Activated gamma-delta T cell treated with Interleukin-2 at 50 U/mL for 16 hours (primary cell): ENCODE measurements at places on chromosomes 5 and 9.

- no peak for DNase-seq
These were observed 142.0 kb upstream of the SHB start for GRCh38 chr9:38211002-38211401.

DNA sequence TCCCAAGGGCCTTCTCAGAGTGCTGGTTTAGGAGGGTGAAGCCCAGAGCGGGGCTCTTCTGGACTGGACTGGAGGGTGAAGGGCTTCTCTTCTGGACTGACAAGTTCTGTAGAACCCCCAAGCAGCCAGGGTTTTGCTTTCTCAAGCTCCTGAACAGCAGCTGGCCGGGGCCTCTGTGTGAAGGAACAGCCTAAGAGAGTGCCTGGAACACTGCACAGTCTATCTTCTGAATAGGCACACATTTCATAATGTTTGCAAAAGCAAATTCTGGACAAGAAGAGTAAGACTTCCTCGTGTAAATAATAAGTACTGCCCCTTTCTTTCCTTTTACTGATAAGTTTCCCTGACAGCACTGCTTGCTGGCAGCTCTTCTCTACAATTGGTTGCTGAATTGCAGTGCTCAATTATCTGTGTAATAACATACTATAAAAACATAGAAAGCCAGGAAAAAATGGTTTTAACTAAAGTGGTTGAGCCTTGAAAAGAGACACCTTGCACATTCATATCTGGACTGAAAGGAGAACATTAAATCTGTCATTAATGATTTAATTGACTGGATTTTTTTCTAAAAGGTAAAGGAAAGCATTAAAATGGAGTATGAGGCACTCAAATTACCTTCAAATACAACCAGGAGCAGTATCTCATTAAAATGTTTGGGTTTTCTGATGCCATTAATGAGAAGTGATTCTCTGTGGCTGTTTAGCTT, 20.5 kb downstream of the MAST4 start:
- no peak for DNase-seq

- DNase-seq = no peak
These were observed 42.3 kb downstream of the SNCAIP start for GRCh38 chr5:122354293-122354692.

DNA sequence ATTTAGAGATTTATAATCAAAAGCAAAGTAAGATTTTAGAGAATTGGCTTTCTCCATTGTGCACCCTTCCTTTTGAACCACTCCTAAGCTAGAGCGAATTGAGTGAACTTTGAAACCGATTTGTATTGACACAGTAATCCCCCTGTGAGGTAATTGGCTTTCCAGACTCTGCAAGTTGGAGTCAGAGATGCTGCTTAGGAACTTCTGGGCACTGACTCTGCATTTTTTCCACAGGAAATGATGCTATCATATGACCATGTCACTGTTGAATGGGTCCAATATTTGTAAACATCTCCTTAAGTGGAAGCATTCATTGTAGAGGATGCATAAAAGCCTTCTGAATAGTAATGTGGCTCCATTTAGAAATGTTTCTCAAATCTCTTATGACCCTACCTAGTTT, 394.4 kb upstream of the ZNF608 start:
- no peak for DNase-seq

GRCh38 chr5:151448038-151448985, 909 bp downstream of the SLC36A1 start:
- DNase-seq = no peak

DNA sequence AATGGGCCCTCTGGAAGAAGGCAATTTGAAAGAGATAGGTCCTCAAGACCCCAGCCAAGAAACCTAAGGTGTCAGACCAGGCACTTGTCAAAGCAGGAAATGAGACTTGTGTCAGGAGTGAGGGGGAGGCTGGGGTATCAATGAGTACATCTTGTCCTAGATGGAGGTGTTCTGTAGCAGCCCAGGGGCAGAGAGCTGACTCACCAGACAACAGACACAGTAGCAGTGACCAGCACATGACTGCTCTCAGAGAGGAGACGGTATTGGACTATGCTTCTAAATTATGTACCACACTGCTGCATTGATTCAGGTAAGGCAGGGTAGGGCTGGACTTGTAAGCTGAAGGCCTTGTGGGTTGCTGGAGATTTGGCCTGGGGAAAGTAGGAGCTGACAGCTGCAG, 551.2 kb upstream of the KLF4 start:
- no peak for DNase-seq

GRCh38 chr9:16705111-16705604, 165.3 kb downstream of the BNC2 start:
- DNase-seq = no peak

DNA sequence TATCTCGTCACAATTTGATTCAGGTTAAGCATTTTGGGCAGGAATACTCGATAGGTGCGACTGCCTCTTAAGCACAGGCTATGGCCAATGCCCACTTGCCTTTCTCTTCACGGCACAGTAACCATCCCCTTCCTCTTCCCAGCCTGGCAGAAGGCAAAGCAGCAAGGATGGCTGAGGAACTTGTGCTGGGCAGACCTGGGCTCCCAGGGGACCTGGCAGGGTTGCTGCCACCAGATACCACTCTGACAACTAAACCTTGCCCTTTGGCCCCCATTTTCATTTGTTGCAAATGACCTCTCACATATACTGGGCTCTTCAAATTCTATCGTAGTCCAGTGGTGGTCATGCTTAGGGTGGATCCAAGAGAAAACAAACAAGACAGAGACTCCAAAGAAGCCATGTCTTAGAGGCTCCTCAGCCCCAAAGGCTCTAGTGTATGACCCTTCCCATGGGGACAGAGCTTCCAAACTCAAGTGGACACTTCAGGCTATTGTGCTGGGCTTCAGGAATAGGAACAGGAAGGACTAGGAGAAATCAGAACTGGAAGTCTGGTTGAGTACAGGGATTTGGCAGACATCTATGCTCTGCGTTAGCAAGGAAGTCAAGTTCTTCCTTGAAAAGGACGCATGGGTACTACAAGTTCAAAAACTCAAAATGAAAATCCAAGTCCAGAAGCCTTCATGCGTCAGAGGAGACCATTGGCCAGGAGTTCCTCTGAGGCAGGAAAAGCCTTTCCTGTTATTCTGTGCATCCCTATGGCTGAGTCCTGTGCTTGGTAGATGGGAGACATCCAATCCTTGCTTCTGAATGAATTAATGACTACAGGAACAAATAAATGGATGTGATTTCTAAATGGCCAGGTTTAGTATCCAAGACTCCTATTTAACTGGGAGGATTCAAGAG, 64.6 kb upstream of the PLPP1 start:
- DNase-seq = no peak

DNA sequence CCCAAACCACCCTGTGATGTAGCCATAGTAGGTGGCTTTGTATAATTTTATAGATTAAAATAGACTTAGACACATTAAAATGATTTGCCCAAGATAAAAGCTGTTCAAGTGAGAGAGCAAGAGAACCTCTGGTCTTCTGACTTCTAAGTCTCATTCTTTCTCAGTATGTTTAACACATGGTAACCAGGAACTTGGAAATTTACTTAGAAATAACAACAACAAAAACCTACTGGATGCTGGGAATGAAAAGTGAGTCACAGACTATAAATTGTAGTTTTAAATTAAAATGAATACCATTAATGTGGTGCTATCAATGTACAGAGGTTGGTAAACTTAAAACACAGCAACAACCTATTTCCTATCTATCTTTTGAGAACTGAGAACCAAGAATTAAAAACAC, 30.4 kb downstream of the HMGCR start:
- DNase-seq = no peak

DNA sequence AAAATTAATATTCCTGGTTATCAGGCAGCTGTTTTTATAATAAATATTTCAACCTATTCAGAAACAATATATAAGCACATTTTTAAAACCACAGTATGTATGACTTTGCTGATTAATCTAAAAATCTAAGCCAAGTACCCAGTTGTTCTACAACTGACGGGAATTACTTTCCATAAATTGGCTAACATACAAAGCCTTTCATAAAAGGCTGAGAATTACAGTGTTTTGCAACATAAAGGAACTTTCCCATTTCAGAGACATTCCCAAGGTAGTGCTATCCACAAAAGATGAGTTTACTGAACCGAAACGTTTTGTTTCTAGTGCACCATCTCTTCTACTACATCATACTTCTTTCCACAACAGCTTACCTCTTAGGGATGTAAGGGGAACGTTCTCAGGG, 7.2 kb downstream of the RNF145 start:
- DNase-seq = no peak

DNA sequence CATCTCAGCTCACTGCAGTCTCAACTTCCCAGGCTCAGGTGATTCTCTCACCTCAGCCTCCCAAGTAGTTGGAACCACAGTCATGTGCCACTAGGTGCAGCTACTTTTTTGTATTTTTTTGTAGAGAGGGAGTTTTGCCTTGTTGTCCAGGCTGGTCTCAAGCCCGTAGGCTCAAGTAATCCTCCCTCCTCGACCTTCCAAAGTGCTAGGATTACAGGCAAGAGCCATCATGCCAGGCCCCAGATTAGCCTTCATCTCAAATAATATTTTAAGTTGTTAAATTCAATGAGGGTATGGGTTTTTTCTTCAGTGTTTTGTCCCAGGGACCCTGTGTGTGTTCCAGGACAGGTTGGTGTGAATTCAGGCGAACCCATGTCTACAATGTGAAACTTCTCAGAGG, 12.5 kb upstream of the RFESD start:
- DNase-seq = no peak

GRCh38 chr9:127876026-127876763, 1.3 kb downstream of the AK1 start:
- DNase-seq = no peak

- no peak for DNase-seq
These were observed 275.7 kb upstream of the DAB2 start for GRCh38 chr5:39700523-39700922.

GRCh38 chr9:135269912-135270830, 182.7 kb downstream of the OLFM1 start:
- DNase-seq = no peak

GRCh38 chr5:142330444-142330843, 5.6 kb upstream of the SPRY4 start:
- no peak for DNase-seq

DNA sequence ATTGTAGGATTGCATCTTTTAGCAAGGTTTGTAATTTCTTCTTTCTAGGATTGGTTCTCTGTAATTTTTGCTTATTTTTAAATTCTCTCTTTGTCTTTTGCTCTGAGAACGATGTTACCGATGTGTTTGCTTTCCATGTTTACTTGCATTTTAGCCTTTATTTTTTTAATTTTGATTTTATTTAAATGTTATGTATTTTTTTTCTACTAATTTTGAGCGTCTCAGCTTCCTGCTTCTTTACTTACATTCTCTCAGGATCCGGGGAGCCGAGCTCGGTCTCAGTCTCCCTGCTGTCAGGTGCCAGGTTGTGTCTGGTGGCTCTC, 20.9 kb downstream of the ANXA2R start:
- DNase-seq = no peak

DNA sequence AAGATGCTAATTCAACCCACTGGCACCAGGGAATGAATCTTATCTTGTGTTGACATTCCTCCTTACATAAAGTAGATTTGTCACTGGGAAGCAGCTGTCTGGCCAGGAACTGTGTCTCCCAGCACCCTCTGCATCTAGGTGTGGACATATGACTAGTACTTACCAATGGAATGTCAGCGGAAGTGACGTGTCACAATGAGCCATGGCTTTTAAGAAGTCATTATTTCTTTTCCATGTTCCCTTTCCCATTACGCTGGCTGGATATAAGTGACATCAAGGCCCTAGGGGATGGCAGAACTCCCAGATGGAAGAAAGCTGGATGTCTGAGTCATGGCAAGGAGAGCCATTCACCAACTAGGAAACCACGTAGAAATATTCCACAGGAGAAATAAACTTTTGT, 84.7 kb upstream of the MAST4 start:
- no peak for DNase-seq

GRCh38 chr9:111482694-111483438, 1.3 kb downstream of the ECPAS start:
- DNase-seq = peak; percentile 53

DNA sequence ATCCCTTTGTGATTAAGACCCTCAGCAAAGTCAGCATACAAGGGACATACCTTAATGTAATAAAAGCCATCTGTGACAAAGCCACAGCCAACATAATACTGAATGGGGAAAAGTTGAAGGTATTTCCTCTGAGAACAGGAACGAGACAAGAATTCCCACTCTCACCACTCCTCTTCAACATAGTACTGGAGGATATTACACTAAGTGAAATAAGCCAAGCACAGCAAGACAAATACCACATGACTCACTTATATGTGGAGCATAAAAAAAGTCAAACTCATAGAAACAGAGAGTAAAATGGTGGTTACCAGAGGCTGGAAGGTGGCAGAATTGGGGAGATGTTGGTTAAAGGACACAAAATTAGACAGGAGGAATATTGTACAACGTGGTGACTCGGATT, 118.1 kb upstream of the NFIL3 start:
- no peak for DNase-seq

- no peak for DNase-seq
These were observed 367.6 kb downstream of the GLIS3 start for GRCh38 chr9:3931996-3932906.

GRCh38 chr9:87725900-87726709, at the start of gene CTSL:
Gene CTSL, plus strand, starts transcription at chr9:87726119. Its CDS starts 1,485 bp downstream, at chr9:87727604.
- DNase-seq = no peak

- DNase-seq = no peak
These were observed 702.8 kb downstream of the SEMA5A start for GRCh38 chr5:8842971-8843551.

DNA sequence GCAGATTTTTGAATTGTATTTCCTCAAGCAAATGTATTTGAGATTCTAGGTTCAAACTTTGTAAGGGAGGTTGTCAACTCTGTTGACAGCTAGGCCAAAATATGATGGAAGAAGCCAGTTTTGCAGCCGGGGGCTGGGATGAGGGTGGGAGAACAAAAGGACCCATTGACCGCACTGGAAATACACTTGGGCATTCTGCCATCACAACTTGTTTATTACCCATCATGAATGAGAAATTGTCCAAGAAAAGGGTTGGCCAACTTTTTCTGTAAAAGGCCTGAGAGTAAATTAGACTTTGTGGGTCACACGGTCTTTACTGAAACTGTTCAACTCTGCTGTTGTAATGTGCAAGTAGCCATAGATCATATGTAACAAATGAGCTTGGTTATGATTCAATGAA, 221.3 kb upstream of the KLF9 start:
- DNase-seq = no peak

GRCh38 chr9:131270171-131271015, 5.9 kb downstream of the FAM78A start:
- no peak for DNase-seq

GRCh38 chr5:37554938-37555337, 175.8 kb downstream of the WDR70 start:
- no peak for DNase-seq
